Thyroid gland (tissue), 4 donors: ENCODE measurements at places on chromosomes 4 and X.
A peak's percentile ranks its signal among the peaks of the same experiment; 100 is the strongest.

GRCh38 chr4:140448830-140449229 is 21.4 kb upstream of the CLGN start:
- DNase-seq, result no peak

GRCh38 chrX:150364347-150365050 is 1.4 kb downstream of the MAMLD1 start:
- DNase-seq, result peak; percentile 21

DNA sequence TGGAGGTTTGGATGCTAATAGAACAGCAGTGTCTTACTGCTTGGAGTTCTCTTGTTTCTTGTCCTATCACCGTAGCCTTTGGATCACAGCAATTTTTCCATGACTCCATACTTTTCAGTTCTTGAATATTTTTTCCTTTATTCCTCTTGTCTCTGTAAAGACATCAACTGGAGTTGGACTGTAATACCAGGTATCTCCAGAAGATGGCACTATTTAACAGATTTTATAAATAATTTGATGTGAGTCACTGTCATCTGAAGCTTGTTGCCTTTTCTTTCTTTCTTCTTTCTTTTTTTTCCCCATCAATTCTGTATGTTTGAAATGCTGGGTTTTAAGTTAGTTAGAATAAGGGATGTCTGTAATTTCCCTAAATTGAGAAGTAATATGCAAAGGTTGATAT is 24.1 kb downstream of the HPRT1 start:
- no peak for DNase-seq

- no peak for DNase-seq
Observed at GRCh38 chr4:96986816-96987215, 1146.9 kb downstream of the PDHA2 start.

DNA sequence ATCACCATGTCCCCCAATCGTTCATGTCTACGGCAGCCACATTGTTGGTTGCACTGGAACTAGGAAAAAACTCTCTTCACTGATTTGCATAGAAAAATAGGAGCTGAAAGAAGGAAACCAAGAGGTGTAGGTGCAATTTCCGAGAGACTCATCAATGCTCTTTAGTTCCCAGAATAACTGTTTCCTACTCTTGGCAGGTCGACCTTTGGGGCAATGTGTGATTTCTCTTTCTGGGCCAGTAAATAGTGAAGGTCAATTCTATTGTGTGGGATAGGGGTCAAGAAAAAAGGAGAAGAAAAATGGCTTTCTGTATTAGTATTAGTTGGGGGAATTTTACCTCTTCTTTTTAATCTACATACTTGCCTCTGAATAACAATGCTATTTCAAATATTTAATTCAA is 55.9 kb upstream of the PDE5A start:
- DNase-seq, result no peak

GRCh38 chrX:100895365-100896075 is 21.4 kb upstream of the NOX1 start:
- peak; percentile 12 for DNase-seq

DNA sequence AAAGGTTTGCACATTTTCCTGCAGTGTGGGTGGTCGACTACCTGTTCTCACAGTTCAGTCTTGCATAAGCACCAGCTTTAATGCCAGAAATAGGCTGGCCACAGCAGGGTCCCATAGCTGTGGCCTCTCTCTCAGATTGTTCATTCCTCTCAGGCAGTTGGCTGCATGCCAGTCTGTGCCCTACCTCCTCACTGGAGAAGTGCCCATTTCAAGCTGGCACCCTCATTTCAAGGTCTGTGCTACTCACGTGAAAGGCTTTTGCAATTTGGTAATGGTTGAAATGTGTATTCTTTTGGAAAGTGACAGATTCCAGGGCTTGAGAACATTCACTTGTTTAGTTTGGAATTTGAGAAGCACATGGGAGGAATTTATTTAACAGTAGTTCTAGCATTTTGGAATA is 28.9 kb upstream of the MTMR1 start:
- DNase-seq, result peak; percentile 88

DNA sequence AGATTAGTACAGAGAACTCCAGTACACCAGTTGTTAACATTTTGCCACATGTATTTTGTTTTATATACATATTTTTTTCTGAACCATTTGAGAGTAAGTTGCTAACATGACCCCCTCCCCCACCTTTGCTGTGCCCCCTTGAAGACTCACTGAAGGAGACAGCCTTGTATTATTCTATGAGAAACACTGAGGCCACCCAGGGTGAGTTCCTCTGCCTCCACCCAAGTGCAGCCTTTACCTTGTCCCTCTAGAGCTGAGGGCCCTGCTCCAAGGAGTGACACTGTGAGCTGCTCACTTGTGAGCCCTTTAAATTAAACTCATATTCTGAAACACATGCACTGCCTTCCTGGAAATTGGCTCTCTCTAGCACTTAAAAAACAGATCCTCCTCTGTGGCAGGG is 21.1 kb downstream of the KIT start:
- peak; percentile 79 for DNase-seq

DNA sequence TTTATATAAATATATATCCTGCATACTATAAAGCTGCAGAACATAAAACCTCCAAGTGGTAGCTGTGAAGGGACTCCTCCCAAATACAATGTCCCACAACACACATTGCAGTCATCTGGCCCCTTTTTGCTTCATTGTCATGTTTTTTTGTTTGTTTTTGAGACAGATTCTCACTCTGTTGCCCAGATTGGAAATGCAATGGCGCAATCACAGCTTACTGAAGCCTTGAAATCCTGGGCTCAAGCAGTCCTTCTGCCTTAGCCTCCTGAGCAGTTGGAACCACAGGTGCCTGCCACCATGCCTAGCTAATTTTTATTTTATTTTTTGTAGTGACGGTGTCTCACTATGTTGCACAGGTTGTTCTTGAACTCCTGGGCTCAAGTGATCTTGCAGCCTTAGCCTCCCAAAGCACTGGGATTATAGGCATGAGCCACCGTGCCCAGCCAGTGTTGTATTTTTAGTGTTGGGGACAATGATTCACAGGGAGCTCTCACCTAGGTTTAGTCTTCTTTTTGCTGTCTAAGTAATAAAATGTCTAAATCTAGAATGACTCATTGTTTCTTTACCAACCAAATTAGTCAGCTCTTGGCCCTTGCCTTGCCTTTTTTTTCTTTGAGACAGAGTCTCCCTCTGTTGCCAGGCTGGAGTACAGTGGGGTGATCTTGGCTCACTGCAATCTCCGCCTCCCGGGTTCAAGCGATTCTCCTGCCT is 24.0 kb upstream of the XIAP start:
- DNase-seq, result no peak
